ENCODE measurements at places on chromosomes 5 and 9.

DNA sequence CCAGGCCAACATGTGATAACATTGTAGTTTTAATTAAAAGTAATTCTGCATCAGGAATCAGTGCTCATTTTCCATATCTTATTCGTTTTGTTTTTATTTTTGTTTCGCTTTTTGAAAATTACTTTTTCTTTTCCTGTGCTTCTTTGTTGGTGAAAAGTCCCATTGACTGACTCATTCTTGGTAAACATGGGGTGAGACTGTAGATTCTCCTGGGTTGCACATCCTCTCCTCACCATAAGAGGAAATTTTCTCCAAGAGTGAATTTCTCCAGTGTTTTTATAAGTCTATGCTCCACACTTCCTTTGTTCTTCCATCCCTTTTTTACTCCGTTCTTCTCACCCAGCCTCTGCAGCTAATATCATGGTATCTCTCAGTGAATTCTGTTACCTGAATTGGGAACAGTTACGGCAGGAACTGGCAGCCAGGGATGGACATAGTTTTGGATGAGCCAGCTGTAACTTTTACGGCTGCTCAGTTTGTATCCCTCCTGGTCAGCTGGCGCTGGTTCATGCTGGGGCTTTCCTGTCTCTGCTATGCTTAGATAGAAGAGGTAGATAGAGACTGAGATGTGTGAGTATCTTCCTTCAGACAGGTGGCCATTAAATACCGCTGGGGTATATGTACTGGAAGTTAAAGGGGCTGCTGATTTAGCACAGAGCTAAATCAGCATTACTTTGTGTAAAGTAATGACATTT lies 80.0 kb downstream of the MAN2A1 start:
- no peak for DNase-seq

- no peak for DNase-seq
These were observed 190.9 kb upstream of the TUT7 start for GRCh38 chr9:86545090-86545489.

GRCh38 chr5:157828105-157828943 lies 30.6 kb downstream of the CLINT1 start:
- DNase-seq: no peak

DNA sequence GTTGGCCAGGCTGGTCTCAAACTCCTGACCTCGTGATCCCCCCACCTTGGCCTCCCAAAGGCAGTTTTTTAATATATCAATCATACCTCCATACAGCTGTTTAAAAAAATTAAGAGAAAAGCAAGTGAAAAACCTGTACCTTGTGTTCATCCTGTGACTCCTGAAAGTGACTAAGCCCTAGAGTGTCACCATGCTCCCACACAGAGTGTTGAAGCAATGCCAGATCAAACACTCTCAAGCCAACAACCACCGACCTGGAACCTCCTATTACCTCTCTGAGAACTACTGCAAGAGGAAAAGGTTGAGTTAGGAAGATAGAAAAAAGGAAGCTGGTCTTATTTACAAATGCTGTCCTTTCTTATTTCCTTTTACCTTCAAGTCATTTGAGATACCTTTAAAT lies 123.5 kb downstream of the RASEF start:
- DNase-seq: no peak

- peak; percentile 77 for DNase-seq
These were observed 73.6 kb upstream of the PAM start for GRCh38 chr5:102681403-102681983.

- no peak for DNase-seq
These were observed 10.2 kb downstream of the ZNF169 start for GRCh38 chr9:94269264-94269663.

Measured in stimulated activated CD4-positive, alpha-beta T cell treated with anti-CD3 and anti-CD28 coated beads, Interleukin-15, amount 100 ng/mL, for 24 hours (primary cell).